Peyer's patch (tissue), 4 donors: ENCODE measurements at places on chromosomes 4 and X.

- H3K4me3 ChIP-seq: no peak overlapping the region
- DNase-seq: no peak
- no peaks in the 10 kb centered on the region for H3K27me3 ChIP-seq
- H3K36me3 ChIP-seq: no peaks in the 10 kb centered on the region
These were observed 85.4 kb downstream of the FNIP2 start for GRCh38 chr4:158854236-158854635.

- no peaks in the 10 kb centered on the region for H3K4me1 ChIP-seq
- H3K4me3 ChIP-seq: no peak overlapping the region
- no peak for DNase-seq
- no peaks in the 10 kb centered on the region for H3K27me3 ChIP-seq
These were observed 191.4 kb downstream of the ADAMTS3 start for GRCh38 chr4:72377491-72378194.

GRCh38 chrX:67545036-67545821, 1.4 kb downstream of the AR start:
- DNase-seq: no peak
- H3K27me3 ChIP-seq: no peaks in the 10 kb centered on the region
- no peaks in the 10 kb centered on the region for H3K4me1 ChIP-seq
- H3K36me3 ChIP-seq: no peaks in the 10 kb centered on the region
- peak overlapping the region; percentile 38 for H3K4me3 ChIP-seq

GRCh38 chr4:2510351-2511259, 25.8 kb upstream of the FAM193A start:
- H3K4me1 ChIP-seq: no peaks in the 10 kb centered on the region
- no peaks in the 10 kb centered on the region for H3K36me3 ChIP-seq
- H3K27ac ChIP-seq: no peak overlapping the region

DNA sequence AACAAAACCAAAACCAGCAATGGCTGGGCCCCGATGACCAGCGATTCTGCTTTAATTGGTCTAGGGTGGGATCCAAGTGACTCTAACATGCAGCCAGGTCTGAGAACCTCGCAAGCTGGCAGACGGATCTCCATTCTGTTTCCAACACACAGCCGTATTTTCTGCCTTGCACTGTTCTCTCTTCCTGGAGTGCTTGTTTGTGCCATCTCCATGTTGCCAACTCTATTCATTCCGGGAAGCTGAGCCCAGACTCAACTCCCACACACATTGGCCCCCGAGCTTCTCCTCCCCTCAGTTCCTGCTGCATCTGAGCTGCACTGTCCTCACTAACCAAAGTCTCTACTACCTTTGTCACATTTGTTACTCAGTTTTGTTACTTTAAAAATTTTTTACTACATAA, 35.6 kb downstream of the GEMIN8 start:
- H3K4me3 ChIP-seq: no peak overlapping the region
- no peak overlapping the region for H3K27ac ChIP-seq
- H3K27me3 ChIP-seq: no peaks in the 10 kb centered on the region
- H3K4me1 ChIP-seq: no peaks in the 10 kb centered on the region
- no peaks in the 10 kb centered on the region for H3K36me3 ChIP-seq

- no peak overlapping the region for H3K4me3 ChIP-seq
- H3K27ac ChIP-seq: no peak overlapping the region
- no peaks in the 10 kb centered on the region for H3K36me3 ChIP-seq
- DNase-seq: no peak
- H3K27me3 ChIP-seq: no peaks in the 10 kb centered on the region
- H3K4me1 ChIP-seq: no peaks in the 10 kb centered on the region
These were observed 130.6 kb upstream of the ATP6AP2 start for GRCh38 chrX:40449956-40450706.

DNA sequence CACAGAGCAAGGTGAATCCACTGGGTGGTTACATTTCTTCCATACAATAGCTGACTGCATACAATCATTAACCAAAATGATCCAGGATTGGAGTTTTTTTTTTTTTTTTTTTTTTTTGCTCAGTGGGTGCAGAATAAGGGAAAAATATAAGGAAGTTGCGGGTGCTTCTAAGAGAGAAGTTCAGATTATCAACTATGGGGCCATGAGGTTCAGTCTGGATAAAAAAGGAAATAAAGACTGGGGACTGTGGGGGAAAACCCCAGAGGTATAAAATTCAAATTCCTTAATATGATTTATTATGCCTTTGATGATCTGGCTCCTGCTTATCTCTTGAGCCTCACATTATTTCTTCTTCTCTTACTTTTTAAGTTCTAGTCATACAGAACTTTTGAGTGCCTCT, 5.9 kb upstream of the EIF1AX start:
- H3K27me3 ChIP-seq: no peaks in the 10 kb centered on the region
- H3K4me1 ChIP-seq: no peaks in the 10 kb centered on the region
- DNase-seq: no peak
- H3K36me3 ChIP-seq: no peaks in the 10 kb centered on the region
- H3K4me3 ChIP-seq: no peak overlapping the region
